NCI-H446 (cell line): ENCODE measurements at places on chromosomes 13 and 19.

DNA sequence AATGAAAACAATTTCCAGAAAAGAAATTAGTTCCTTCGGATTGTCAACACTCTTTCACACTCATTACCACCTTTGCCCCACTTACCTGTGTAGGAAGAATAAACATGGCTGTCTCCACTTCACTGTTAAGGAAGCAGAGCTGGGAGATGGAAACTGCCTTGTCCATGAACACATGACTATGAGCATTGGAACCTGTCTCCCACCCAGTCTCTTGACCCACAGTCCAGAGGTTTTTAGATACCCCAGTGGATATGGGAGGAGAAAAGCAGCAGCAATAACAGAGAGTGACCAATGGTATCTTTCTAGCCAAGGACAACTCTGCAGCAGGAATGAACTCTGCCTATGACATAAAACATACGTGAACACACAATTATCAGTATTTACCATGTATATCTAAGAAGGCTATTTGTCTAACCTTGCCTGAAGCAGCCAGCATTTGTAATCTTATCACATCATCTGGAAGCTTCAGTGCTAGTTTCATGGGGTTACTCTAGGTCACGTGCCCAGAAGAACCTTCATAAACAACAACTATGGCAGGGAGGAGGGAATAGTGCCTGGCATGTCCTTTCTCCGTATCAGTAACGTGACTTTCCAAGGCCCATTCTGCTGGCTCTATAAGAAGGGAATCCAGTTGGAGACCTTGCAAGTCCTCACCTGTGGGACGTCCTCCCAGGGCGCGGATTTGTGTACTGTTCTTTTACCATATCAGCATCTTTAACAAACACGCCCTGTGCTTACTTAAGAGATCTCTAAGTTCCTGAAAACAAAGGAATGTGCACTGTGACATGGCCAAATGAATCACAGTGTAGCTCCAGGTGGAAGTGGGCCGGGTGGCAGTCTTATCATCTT is 221.8 kb upstream of the UBL3 start:
- no peak for DNase-seq

GRCh38 chr13:19791953-19792537 is 9.3 kb upstream of the PSPC1 start:
- no peak for DNase-seq

- DNase-seq = no peak
Measured at GRCh38 chr13:89199138-89199537, 1528.0 kb downstream of the SLITRK5 start.

- DNase-seq = no peak
Measured at GRCh38 chr19:53865523-53865917, 2.2 kb upstream of the MYADM start.

DNA sequence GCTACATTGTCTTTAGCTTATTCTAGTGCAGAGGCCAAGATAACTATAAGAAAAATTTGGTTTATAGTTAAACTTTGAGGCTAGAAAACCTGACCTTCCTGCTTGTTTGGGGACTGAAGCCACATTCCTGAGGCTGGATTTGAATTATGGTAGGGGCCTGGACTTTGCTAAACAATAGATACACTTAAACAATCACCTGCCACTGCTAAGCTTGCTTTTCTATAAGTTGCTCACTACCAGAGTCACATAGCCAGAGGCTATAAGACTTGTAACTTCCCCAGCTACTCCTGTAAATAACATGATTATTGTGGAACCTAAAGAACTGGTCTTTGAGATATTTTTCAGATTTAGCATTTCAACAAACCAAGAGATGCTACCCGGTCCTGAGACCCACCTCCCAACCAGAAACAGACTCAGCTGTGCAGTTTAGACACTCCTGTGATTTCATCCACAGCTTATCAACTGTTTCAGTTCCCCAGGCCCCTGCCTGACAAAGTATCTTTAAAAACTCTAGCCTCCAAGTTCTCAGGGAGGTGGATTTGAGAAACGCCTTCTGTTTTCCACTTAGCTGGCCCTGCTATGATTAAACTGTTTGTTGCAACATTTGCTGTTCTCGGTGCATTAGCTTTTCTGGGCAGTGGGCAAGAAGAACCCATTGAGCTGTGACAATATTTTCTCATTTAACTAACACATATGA is 77.7 kb downstream of the MIPEP start:
- DNase-seq = no peak

DNA sequence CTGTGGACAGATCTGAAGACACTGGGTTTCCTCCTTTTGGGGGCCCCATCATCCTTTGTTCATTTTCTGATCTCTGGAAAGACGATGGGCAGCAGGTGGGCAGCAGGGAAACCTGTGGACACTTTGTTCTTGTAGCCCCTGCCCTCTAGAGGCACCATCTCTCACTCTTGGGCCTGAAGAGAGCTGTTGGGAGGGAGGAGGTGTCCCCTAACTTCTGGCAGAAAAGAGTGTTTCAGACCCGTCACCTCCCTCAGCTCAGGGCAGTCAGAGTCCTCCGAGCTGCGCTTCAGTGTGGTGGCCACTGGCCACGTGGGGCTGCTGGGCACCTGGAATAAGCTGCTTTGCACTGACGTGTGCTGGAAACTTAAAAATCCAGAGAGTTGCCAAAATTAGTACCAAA is 26.9 kb upstream of the RNF17 start:
- DNase-seq = no peak

- no peak for DNase-seq
Measured at GRCh38 chr13:66365101-66365500, 865.0 kb downstream of the PCDH9 start.

GRCh38 chr13:90974249-90974975 is 373.1 kb upstream of the MIR17HG start:
- no peak for DNase-seq
